Osteoblast (primary cell): ENCODE measurements at places on chromosomes 1 and 21. TPM values are rescaled to one million over a fixed set of nuclear protein-coding genes. Genes with fewer than 3 reads are reported as not detected.

LRRN2 gene
- total RNA-seq: under 0.01 TPM in 1 of 2 replicates, not detected in the other

PTTG1IP gene
- total RNA-seq: 413 and 480 TPM in 2 replicates

ZNF593OS gene
- total RNA-seq: not detected in 2 replicates

CFAP107 gene
- not detected in 2 replicates for total RNA-seq

PKP1 gene
- total RNA-seq: under 0.01 TPM in 2 replicates

SPRR4 gene
- not detected in 2 replicates for total RNA-seq

DNA sequence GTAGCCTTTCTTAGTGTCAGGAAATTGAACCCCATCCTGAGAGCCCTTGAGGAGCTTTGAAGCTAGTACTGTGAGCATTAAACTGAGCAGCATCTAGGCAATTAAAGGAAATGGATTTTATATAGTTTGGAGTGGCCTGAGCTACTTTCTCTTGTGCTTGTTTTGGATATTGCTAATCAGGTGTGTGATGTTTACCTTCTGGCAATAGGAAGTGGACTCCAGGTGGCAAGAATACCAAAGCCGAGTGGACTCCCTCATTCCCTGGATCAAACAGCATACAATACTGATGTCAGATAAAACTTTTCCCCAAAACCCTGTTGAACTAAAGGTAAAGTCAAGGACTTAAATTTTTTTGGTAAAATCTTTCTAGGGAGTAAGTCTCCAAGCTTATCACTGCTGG, 79.4 kb downstream of the MACF1 start:
- H3K27ac ChIP-seq: no peak overlapping the region
- H3K4me1 ChIP-seq: no peaks in the 10 kb centered on the region
- DNase-seq: no peak
- no peak overlapping the region for H3K4me3 ChIP-seq
- no peaks in the 10 kb centered on the region for H3K27me3 ChIP-seq

GRCh38 chr1:59978026-59978425, 51.5 kb upstream of the CYP2J2 start:
- no peak overlapping the region for H3K27ac ChIP-seq
- DNase-seq: no peak
- no peaks in the 10 kb centered on the region for H3K4me1 ChIP-seq
- H3K27me3 ChIP-seq: peaks cover 14% of the 10 kb centered on the region

- H3K27me3 ChIP-seq: no peaks in the 10 kb centered on the region
- H3K4me1 ChIP-seq: no peaks in the 10 kb centered on the region
- DNase-seq: no peak
- H3K36me3 ChIP-seq: no peaks in the 10 kb centered on the region
- H3K4me3 ChIP-seq: no peak overlapping the region
Measured at GRCh38 chr1:172851077-172851476, 192.2 kb downstream of the FASLG start.

DNA sequence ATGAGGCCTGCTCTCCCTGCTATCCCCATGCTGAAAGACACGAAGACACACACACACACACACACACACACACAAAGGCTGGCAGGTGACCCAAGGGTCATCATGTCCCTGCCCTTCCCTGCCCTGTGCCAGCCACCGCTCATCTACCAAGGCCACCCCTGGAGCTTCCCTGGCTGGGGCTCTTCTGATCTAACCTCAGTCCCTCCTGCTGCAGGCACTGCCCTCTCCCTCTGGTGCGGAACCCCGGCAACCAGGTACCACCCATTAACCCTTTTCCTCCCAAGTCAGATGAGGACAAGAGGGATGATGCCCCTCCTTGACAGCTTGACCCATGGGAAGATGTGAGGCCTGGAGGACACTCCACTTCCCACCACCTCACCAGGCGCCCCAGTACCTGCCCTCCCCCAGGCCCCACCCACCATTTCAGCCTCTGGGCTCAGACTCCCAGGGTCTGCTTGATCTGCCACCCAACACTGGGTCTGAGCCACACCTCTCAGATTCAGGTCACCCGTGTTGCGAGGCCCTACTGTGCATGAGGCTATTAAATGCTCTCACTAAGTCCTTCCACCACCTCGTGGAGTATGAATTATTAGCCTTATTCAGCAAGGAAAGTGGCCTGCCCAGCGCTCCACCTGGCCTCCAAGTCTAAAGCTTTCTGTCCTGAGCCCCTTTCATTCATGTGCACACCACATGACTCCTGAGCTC, 2.5 kb downstream of the SDC3 start:
- no peak overlapping the region for H3K4me3 ChIP-seq
- H3K4me1 ChIP-seq: peaks cover 5% of the 10 kb centered on the region
- H3K27ac ChIP-seq: no peak overlapping the region

- H3K4me3 ChIP-seq: no peak overlapping the region
- no peak overlapping the region for H3K27ac ChIP-seq
- H3K4me1 ChIP-seq: peaks cover 6% of the 10 kb centered on the region
- DNase-seq: no peak
- H3K27me3 ChIP-seq: peaks cover 26% of the 10 kb centered on the region
Measured at GRCh38 chr1:159943278-159943640, 2.2 kb downstream of the IGSF9 start.

GRCh38 chr1:187281085-187281484, 452.3 kb downstream of the PLA2G4A start:
- no peaks in the 10 kb centered on the region for H3K4me1 ChIP-seq
- no peak overlapping the region for H3K27ac ChIP-seq
- no peaks in the 10 kb centered on the region for H3K27me3 ChIP-seq
- H3K36me3 ChIP-seq: no peaks in the 10 kb centered on the region
- no peak for DNase-seq
- no peak overlapping the region for H3K4me3 ChIP-seq

- no peaks in the 10 kb centered on the region for H3K36me3 ChIP-seq
- H3K4me1 ChIP-seq: no peaks in the 10 kb centered on the region
- H3K27me3 ChIP-seq: no peaks in the 10 kb centered on the region
- DNase-seq: no peak
Measured at GRCh38 chr1:82034812-82035211, 234.1 kb downstream of the ADGRL2 start.

GRCh38 chr1:175733722-175734121, 9.7 kb downstream of the TNR start:
- H3K27me3 ChIP-seq: no peaks in the 10 kb centered on the region
- no peaks in the 10 kb centered on the region for H3K4me1 ChIP-seq
- DNase-seq: no peak
- no peak overlapping the region for H3K4me3 ChIP-seq
- H3K36me3 ChIP-seq: no peaks in the 10 kb centered on the region

DNA sequence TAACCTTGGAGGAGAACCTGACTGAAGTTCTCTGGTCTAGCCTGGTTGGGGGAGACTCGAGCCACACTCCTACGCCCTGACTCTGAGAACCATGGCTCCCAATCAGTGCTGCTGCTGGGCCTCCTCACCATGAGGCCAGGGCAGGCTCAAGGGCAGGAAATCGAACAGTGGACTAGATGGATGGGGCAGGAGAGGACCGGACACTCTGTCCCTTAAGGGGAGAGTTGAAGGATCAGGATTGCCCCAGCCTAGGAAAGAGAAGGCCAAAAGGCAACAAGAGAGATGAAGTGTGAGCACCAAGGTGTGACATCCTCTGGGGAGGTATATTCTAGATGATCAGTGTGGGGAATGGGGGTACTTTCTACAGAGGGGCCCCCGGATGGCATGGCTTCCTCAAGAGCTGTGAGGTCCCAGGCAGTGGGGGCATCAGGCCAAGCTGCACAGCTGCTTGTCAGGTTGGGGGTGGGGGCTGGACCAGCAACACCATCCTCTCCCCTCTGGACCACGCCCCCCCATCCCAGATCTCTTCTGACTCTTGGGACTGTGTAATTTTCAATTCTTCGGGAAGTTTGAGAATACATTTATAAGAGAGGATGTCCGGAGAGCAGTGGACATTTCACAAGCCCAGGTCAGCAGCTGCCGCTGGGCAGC, 34.0 kb downstream of the MX1 start:
- no peaks in the 10 kb centered on the region for H3K27me3 ChIP-seq
- DNase-seq: no peak
- no peaks in the 10 kb centered on the region for H3K4me1 ChIP-seq
- H3K27ac ChIP-seq: no peak overlapping the region

DNA sequence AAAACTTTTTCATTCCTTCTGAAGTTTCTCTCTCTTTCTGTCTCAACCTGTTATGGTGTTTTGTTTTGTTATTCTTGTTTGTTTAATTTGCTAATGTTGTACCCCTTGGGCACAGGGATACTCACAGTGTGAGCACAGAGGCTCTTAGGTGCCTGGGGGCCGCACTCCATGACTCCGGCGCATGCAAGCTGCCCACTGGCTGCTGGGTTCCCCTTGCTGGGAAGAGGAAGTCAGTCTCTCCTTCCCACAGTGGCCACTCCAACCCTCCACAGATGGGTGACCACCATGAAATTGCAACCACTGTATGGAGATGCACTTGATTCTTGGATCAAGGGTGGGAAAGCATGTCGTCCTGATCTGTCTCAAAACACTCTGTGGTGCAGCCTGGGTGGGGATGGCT, 4.6 kb upstream of the CD1A start:
- no peak for DNase-seq
- H3K4me3 ChIP-seq: no peak overlapping the region
- H3K27me3 ChIP-seq: no peaks in the 10 kb centered on the region
- H3K36me3 ChIP-seq: no peaks in the 10 kb centered on the region
- no peaks in the 10 kb centered on the region for H3K4me1 ChIP-seq

GRCh38 chr21:42526379-42526727, 12.7 kb downstream of the SLC37A1 start:
- H3K4me1 ChIP-seq: peaks cover 9% of the 10 kb centered on the region
- H3K4me3 ChIP-seq: no peak overlapping the region
- H3K27ac ChIP-seq: no peak overlapping the region
- no peaks in the 10 kb centered on the region for H3K36me3 ChIP-seq

GRCh38 chr1:96290033-96290432, 431.6 kb upstream of the PTBP2 start:
- H3K27me3 ChIP-seq: no peaks in the 10 kb centered on the region
- no peaks in the 10 kb centered on the region for H3K4me1 ChIP-seq
- H3K27ac ChIP-seq: no peak overlapping the region
- DNase-seq: no peak
- H3K36me3 ChIP-seq: no peaks in the 10 kb centered on the region

DNA sequence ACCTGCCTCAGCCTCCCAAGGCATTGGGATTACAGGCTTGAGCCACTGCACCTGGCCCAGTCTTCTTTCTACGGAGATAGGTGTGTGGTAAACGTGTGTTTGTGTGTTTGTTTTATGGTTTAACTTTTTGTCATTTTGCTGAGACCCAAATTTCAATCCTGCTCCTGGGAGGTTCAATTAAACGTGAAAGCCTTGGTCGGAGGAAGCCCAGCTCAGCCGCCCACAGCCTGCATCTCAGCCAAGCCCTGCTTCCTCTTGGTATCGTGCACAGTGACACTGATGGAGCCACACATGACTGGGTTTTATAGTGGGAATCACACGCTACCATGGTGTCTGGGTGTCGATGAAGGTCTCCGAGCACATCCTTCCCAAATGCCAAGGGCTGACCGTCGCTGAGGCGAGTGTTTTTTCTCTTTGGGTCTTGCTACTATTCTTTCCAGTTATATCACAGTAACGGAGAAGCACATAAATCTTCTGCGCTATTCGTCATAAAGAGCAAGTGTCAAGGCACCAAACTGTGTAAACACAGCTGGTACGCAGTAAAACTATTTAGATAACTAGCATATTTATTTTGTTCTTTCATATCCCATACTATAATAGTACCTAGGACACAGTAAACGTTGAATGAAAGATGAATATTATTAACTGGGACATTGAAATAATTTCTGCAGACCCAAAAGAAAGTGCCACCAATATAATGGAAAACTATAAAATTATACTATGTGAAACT, 39.3 kb downstream of the HLCS start:
- no peak for DNase-seq
- peak overlapping the region; percentile 32 for H3K27ac ChIP-seq
- H3K4me3 ChIP-seq: no peak overlapping the region
- peaks cover 14% of the 10 kb centered on the region for H3K4me1 ChIP-seq

GRCh38 chr1:6157132-6157527, 23.0 kb downstream of the CHD5 start:
- H3K4me1 ChIP-seq: no peaks in the 10 kb centered on the region
- no peak overlapping the region for H3K27ac ChIP-seq
- no peak overlapping the region for H3K4me3 ChIP-seq
- H3K36me3 ChIP-seq: no peaks in the 10 kb centered on the region
- DNase-seq: no peak

DNA sequence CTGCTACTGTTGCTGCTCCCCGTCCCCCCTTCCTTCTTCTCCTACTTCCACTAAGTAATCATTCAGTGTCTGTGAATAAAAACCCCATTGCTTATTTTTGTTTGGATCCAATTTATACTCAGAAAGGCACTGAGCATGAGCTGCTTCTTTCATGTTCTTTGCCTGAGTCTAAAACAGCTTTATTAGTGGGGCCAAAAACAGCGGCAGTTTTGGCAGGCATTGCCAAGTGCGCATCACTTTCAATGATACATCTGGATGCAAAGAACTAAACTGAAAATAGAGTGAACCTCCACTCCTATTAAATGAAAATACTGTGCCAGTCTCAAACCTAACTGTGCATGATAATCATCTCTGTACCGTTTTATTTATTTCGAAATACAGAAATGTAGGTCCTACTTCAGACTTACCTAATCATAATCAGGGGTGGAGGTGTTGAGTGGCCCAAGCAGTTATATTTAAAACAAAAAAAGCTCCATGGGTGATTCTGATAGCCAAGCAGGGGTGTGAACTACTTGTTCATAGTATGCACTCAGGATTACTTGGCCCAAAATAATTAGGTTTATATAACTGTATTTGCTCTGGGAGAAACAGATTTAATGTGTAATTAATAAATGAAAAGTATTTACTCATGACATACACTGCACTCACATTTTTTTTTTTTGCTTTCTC, 48.4 kb downstream of the NEK7 start:
- H3K4me3 ChIP-seq: no peak overlapping the region
- H3K27ac ChIP-seq: peak overlapping the region; percentile 2
- H3K27me3 ChIP-seq: no peaks in the 10 kb centered on the region
- peaks cover 24% of the 10 kb centered on the region for H3K36me3 ChIP-seq
- DNase-seq: no peak

- H3K4me1 ChIP-seq: no peaks in the 10 kb centered on the region
- H3K36me3 ChIP-seq: no peaks in the 10 kb centered on the region
- H3K4me3 ChIP-seq: no peak overlapping the region
- H3K27ac ChIP-seq: no peak overlapping the region
- H3K27me3 ChIP-seq: no peaks in the 10 kb centered on the region
Measured at GRCh38 chr1:230568008-230568407, 74.3 kb upstream of the COG2 start.

GRCh38 chr1:53145942-53146708, 3.7 kb upstream of the SLC1A7 start:
- no peaks in the 10 kb centered on the region for H3K36me3 ChIP-seq
- no peak overlapping the region for H3K4me3 ChIP-seq
- DNase-seq: peak; percentile 96
- H3K27me3 ChIP-seq: no peaks in the 10 kb centered on the region

DNA sequence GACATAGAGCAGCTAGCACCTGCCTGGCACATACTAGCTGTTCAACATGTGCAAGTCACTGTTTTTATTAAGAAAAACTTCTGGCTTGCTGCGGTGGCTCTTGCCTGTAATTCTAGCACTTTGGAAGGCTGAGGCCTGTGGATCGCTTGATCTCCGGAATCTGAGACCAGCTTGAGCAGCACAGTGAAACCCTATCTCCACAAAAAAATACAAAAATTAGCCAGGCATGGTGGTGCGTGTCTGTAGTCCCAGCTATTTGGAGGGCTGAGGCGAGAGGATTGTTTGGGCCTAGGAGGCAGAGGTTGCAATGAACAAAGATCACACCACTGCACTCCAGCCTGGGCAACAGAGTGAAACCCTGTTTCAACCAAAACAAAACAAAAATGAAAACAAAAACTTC, 27.7 kb upstream of the C8B start:
- no peak overlapping the region for H3K4me3 ChIP-seq
- no peaks in the 10 kb centered on the region for H3K27me3 ChIP-seq
- no peak overlapping the region for H3K27ac ChIP-seq
- peak; percentile 26 for DNase-seq
- no peaks in the 10 kb centered on the region for H3K4me1 ChIP-seq
- no peaks in the 10 kb centered on the region for H3K36me3 ChIP-seq

GRCh38 chr1:85351202-85351828, 74.9 kb upstream of the BCL10 start:
- H3K36me3 ChIP-seq: peaks cover 49% of the 10 kb centered on the region
- H3K27ac ChIP-seq: no peak overlapping the region
- no peaks in the 10 kb centered on the region for H3K27me3 ChIP-seq
- H3K4me1 ChIP-seq: peaks cover 4% of the 10 kb centered on the region
